ENCODE measurements at places on chromosomes 12 and 14.

DNA sequence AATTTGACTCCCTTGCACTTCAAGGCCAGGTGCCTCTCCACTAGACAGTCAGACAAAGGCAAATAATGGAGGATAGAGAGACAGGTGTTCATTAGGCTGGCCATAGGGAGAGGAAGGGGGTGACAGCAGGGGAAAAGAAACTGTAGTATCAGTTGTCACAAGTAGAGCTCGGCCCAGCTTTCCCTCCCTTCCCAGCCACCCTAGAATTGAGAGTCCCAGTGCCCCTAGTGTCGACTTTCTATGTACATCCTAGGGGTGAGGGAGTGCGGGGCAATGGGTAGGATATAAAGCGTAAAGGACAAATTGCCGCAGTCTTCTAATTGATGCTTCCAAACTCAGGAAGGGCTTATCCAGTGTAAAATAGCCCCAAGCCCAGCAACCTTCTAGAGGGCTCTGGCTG is 39.0 kb downstream of the BAZ2A start:
- no peak for DNase-seq

GRCh38 chr14:92973261-92973797 is 50.4 kb downstream of the CHGA start:
- no peak for DNase-seq

DNA sequence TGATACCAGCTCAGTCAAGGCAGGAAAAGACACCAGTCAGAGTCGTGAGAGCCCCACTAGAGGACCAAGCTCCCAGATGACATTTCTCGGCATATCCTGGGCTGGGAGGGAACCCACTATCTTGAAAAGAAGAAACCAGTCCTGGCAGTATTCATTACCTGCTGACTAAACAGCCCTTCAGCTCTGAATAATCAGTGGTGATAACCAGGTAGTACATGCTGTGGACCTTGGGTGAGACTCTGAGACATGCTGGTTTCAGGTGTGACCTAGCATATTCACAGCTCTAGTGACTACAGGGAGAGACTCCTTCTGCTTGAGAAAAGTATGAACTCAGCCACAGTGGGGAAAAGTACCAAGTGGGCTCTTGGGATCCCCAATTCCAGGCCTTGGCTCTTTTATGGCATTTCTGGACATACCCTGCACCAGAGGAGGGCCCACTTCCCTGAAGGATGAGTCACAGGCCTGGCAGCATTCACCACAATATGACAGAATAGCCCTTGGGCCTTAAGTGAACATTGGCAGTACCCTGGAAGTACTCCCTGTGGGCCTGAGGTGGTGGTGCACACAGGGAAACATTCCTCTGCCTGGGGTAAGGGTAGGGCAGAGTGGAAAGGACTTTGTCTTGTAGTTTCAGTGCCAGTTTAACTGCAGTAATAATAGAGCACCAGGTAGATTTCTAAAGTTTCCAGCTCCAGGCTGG is 82.6 kb upstream of the SLC38A4 start:
- no peak for DNase-seq

- DNase-seq: no peak
These were observed 33.1 kb upstream of the MMP19 start for GRCh38 chr12:55875704-55876467.

DNA sequence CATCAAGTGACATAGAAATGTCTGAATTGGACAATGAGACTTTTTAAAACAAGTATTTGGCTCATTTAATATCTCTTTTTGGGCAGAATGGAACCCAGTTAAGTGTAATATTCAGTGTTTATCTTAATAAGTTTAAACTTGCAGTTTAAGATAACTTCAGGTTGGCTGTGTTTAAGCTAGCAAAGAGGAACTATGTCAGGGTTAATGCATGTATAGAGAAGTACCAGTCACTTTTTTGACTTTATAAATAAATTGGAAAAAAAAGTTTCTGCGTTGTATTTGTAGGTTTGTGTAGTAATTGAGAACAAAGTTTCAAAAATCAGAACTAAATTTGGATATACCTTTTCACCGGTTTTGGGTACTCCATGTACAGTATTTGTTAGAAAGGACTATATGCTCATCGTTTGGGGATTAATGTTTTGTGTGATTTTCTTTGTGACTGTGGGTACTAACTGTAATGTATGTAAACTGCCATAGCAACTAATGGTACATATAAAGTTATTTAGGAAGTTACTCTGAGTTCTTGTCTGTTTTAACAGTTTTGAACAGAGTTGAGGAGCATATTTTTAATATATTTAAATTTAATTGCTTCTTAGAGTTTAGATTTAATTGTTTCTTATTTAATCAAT is 4.5 kb downstream of the HMGA2 start:
- DNase-seq: no peak

GRCh38 chr14:53153702-53154112 is 584 bp upstream of the DDHD1 start:
- DNase-seq: no peak

- no peak for DNase-seq
These were observed 29.4 kb upstream of the GPR68 start for GRCh38 chr14:91273885-91274273.
